ENCODE measurements at places on chromosomes 5 and 9.

- no peak for DNase-seq
- H3K36me3 ChIP-seq = peaks cover 17% of the 10 kb centered on the region
- no peak overlapping the region for H3K27ac ChIP-seq
- H3K27me3 ChIP-seq = peaks cover 20% of the 10 kb centered on the region
- H3K4me3 ChIP-seq = no peak overlapping the region
Measured at GRCh38 chr5:141101059-141101458, 786 bp downstream of the PCDHB3 start.

GRCh38 chr9:26243726-26244125, 565.5 kb upstream of the TUSC1 start:
- H3K4me3 ChIP-seq = no peak overlapping the region
- no peak for DNase-seq
- H3K4me1 ChIP-seq = no peaks in the 10 kb centered on the region
- no peaks in the 10 kb centered on the region for H3K27me3 ChIP-seq

- H3K27me3 ChIP-seq = peaks cover 33% of the 10 kb centered on the region
- peaks cover 3% of the 10 kb centered on the region for H3K4me1 ChIP-seq
- H3K4me3 ChIP-seq = no peak overlapping the region
- DNase-seq = no peak
- H3K27ac ChIP-seq = no peak overlapping the region
- H3K36me3 ChIP-seq = no peaks in the 10 kb centered on the region
Measured at GRCh38 chr9:126561582-126561981, 52.1 kb upstream of the LMX1B start.

DNA sequence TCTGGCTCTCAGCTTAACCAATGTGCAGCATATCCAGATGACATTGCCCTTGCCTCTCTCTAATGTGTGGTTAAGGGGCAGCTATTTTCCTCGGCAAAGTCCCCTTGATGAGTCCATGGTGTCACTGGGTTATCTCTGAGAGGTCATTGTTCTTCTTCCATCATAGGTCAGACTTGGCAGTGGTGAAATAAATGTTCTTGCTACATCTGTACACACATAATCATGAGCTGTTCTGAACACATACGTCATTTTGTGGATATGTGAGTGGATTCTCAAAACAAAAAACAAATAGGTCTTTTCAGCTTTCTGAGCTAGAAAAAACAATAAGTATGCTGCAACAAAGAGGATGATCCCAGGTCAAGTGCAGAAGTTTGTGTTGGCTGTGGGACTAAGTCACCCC, 134.7 kb upstream of the PTPN3 start:
- no peak overlapping the region for H3K27ac ChIP-seq
- peaks cover 13% of the 10 kb centered on the region for H3K27me3 ChIP-seq
- no peak for DNase-seq
